ENCODE measurements at places on chromosomes 2 and 18. TPM values are rescaled to one million over a fixed set of nuclear protein-coding genes. Genes with fewer than 3 reads are reported as not detected.

The LYPD6B gene
- total RNA-seq: 16.8 TPM

The ADAM17 gene
- total RNA-seq: 40.0 TPM

DNA sequence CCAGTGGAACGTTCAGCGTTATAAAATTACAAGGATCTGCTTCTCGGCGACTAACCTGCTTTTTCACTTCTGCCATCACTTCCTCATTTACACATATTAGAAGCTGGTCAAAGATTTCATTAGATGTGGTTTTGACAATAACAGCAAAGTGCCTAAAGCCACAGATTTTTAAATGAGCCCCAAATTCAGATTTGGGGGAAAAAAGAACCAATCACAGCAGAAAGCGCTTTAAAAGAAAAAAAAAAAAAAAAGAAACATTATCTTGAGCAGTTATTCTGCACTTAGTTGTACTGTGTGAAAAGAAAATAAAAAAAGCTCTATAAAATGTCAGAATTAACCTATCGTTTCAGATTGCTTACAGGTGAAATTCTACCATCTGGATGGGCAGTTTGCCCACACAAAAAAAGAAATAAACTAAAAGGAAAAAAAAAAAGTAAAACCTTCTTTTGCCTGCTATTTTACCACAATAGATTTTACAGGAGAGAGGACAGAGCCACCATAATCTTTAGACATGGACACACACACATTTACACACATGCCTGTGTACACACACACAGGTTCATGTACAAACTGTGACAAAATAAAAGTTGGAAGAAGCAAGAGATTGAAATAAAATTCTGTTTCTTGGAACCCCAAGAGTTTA, 167.2 kb downstream of the TCF4 start:
- no peak for DNase-seq

- no peak for DNase-seq
Observed at GRCh38 chr2:205010196-205010595, 464.9 kb downstream of the PARD3B start.

DNA sequence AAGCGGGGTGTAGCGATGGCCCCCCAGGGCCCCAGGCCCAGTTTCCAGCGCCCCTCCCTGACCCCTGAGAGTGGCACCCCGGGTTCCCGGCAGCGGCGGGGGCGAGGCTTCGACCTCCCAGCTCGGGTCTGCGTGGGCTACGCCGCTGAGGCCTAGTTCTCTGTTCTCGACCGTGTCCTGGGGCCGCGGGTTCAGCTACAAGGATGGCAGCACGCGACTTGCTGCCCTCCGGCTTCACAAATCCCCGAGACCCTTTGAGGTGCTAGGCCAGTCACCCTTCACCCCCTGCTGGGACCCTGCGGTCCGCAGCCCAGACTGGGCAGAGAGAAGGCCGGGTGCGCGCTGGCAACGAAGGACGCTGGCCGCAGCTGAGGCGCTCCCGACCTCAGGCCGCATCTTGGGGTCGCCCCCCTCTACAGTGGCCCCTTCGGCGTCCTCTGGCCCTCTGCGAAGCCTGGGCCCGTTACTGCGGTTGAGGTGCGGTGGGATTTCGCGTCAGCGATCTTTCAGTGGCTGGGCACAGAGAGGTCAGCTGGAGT, 1.2 kb downstream of the OTX1 start:
- DNase-seq: no peak

DNA sequence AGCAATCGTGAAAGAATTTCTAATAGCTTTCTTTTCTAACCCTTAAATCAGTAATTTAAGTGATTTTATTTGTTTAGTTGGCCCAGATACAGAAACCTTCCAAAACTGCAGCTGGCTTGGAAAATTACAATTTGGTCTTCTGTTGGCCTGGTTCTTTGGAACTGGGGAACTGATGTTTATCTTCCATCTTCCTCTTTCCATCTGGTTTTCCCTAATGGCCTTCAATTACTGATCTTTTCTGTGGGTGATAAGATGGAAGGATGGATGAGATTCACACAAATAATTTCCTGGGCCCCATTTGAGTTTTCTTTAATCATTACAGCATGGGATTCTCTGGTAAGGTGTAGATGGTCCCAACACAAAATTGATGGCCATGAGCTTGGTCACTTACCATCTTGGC, 106.5 kb upstream of the CHRNA1 start:
- DNase-seq: no peak

DNA sequence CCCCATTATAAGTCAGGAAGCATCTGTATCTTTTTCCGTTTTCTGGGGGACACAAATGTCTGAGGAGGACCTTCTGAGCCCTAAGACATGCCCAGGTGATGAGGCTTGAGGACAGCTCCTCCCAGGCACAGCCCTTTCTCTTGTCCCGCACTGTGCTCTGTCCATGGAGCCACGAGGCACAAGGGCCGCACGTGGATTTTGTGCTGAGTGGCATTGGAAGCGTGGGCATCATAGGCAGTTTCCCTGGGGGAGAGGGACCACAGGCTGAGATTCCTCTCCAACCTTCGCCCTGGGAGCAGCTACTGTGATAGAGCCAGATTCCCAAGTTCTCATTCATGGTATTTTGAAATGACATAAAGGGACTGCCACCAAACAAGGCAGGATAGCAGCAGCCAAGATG, 139.9 kb downstream of the SH3RF3 start:
- no peak for DNase-seq

GRCh38 chr2:58516695-58517094, 275.6 kb upstream of the FANCL start:
- DNase-seq: no peak

GRCh38 chr2:46135228-46135855, 161.9 kb upstream of the EPAS1 start:
- DNase-seq: no peak

DNA sequence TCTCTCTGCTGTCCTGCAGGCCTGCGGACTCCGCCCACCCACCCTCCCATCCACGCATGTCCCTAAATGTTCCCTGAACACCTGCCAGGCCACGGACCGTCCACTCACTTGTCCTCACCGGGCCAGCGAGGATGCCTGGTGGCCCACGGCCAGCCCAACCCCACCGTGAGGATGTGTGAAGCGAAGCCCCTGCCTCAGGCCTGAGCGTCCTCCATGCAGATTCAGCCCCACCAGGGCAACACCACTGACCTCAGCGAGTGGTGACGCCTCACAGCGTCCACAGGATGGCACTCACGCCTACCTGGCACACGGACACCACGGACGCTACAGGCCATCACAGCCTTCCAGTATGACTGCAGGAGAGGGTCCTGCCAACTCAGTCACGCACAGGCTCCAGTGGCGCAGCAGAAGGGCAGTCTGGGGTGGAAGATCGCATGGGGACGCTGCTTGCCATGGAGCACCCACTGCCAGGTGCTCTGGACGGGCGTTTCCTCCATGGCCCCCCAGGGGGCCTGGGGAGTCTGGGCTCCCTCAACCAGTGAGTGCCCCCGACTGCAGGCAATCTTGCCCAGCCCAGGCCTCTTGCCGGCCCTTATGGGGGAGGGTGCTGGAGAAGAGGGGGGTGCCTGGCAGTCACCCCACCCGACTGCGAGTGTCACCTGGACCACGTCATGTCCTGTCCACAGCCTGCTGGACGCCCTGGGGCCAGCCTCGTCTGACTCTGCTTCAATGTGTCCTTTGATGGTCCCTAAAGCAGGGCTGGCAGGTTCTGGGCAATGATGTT, 25.4 kb downstream of the HDAC4 start:
- DNase-seq: no peak

DNA sequence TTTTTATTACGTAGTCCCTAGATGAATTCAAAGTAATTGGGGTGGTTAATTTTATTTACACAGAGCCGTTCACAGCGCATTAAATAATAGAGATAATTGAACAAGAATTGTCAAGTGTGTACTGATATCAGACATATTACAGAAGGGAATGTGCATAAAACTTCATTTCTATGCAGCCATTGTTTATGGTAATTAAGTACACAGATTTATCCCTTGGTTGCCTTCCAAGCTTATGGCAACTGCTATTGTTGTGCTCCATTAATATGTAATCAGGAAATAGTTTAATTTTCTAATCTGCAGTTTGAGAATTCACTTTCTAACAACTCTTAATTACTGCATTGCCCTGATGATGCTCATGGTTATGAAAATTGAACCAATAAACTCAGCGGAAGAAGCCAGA, 47.3 kb upstream of the OTX1 start:
- DNase-seq: no peak

DNA sequence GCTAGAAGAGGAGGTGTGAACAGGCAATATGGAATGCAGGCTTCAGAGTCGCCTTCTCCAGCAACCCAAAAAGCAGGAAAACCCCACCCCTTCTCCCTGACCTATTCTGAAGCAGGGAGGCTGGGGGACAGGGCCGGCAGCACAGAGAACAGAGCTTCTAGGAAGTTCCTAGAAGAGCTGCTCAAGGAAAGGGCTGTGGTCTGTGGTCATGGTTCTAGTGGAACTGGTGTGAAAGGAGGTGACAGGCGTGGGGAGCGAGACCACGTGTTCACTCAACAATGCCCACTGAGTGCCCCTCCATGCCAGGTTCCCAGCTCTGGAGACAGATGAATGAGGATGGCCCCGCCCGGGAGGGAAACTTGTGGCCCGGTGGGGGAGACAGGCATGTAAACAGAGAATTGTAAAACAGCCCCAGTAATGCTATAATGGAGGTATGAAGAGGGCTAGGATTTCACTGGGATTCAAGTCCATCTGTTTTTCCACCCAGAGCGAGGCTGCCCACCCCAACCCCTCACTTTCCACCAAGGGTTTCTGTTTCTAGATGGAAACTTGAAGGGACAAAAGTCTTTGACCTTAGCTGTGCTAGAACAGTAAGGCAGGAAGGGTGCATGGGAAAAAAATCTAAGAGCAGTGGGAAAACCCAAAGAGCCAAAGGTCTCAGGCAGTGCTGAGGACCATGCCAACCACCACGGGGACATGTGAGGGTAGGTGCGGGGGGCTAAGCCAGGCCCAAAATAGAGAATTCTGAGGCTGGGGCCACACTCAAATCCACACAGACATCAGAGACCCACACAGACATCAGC, 71.8 kb downstream of the TNS1 start:
- no peak for DNase-seq
